CD4-positive, alpha-beta T cell (primary cell): ENCODE measurements at places on chromosomes 2 and 18.

GRCh38 chr2:10921525-10921924 lies 9.8 kb downstream of the KCNF1 start:
- DNase-seq, result no peak

- DNase-seq, result no peak
Measured at GRCh38 chr2:2039826-2040225, 291.2 kb downstream of the MYT1L start.

GRCh38 chr2:135913727-135914365 lies 37.6 kb upstream of the MCM6 start:
- DNase-seq, result peak; percentile 22

DNA sequence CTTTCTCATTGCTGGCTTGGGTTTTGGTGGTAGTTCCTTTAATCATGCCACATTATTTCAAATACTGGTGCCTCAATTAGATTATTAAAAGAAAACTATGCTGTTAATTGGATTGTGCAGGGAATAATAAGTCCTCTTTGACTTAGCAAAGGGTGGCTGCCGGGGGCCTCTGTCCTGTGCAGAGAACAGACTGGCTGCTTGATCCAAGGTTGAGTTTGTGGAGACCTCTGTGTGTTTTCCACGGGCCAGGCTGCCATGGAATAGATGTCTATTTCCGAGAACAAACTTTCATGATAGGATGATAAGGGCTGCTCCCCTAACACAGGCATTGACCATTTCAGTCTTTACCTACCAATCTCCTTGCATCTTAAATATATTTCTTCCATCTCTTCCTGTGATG lies 30.4 kb upstream of the OTOS start:
- DNase-seq, result no peak

- no peak for DNase-seq
Measured at GRCh38 chr2:158671360-158672245, 123.5 kb upstream of the DAPL1 start.

DNA sequence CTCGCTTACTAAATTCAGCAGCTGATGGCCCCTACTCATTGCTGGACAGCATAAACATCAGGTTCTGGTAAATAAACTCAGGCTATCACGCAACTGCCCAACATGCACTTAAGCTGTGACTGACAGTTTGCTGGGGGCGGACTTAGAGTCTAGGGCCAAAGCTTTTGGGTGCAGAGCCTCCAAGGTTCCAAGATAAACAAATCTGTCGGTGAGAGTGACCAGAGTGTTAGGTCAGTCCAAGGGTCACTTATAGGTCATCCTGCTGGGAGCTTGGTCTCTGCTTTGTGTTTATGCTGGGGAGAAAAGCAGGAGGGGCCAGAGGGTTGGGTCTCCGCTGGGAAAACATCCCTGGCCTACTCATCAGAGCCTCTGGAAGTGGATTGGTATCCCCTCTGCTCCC lies 188.6 kb upstream of the GATA6 start:
- DNase-seq, result no peak
